NCI-H510A (cell line): ENCODE measurements at places on chromosomes 16 and 17.

DNA sequence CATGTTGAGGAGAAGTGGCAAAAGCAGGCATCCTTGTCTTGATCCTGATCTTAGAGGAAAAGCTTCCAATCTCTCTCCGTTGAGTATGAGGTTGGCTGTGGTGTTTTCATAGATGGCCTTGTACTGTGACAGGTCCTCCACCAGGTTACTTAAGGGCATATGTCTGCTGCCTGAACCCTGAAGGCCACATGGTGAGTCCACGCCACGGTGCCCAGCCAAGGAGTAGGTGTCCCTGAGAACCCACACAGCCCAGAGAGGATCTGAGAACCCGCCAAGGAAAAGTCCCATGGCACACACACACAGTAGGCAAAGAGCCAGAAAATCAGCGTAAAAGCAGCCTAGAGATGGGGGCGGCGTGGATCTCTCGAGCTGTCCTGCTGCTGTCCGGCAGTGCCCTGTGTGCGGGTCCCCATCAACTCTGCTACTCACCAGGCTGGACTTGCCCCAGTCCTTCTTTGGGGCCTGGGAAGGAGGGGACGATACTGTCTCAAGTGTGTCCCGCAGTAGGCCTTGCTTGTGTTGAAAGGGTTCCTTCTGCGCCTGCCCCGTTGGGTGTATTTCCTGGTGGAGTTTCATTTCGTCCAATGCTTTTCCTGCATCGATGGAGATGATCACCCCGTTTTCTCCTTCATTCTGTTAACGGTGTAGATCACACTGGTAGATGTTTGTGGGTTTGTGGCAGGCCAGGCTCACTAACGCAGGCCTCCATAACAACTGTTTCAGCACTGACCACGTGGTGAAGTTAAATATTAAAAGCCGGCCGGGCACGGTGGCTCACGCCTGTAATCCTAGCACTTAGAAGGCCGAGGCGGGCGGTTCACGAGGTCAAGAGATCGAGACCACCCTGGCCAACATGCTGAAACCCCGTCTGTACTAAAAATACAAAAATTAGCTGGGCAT lies 90.8 kb upstream of the DNAH17 start:
- no peak for DNase-seq

GRCh38 chr16:3032624-3033023 lies 4.1 kb downstream of the BICDL2 start:
- DNase-seq: no peak

DNA sequence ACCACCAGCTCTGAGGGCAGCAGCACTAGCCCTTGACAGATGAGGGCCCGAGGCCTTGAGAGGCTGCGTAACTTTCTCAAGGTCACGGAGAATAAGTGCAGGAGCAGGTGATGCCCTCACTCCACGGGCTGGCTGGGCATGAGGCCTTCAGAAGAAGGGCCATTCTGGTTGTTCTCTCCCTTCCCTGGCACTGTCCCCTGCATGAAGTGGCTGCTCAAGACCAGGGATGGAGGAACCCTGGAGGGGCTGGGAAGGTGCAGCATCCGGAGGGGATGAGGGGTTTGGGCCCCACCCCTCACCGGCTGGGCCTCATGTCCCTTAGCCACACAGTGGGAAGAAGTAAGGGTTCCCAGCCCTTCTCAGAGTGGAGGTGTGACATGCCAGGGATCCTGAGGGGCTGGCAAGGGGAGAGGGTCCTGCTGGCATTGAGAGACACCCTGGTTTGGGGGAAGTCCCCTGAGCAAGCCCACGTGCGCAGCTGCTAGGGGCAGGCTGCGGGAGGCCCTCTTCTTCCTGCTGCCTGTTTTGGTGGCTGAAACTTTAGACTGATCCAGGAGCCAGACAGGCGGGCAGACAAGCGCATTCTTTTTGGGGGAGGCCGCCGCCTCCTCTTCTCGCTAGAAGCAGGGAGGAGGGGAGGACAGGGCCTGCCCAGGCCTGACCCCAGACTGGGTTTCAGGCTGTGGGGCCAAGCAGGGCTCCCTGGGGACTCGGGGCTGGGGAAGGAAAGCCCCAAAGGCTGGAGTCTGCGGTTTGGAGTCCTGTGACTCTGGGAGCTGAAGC lies 74.0 kb downstream of the N4BP1 start:
- no peak for DNase-seq

- no peak for DNase-seq
Observed at GRCh38 chr17:68693466-68693865, 92.3 kb upstream of the FAM20A start.

- no peak for DNase-seq
Observed at GRCh38 chr17:18218756-18219415, 6.5 kb upstream of the LLGL1 start.

DNA sequence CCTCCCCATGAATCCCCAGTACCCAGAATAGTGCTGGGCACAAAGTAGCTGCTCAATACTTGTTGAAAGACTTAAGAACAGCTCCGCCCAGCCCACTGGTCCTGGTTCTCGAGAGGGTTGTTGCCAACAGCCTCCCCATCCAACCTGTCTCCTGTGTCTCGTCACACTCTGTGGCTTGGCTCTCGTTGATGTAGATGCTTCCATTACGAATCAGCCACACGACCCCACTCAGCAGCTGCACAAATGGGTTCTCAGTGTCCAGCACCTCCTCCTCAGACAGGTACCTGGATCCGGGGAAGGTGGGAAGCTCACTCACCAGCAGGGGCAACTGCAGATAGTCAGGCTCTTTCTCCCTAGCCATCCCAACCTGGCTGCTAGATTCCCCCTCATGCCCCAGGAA lies 2.1 kb downstream of the NAGPA start:
- no peak for DNase-seq

GRCh38 chr17:12734926-12735325 lies 54.4 kb upstream of the ARHGAP44 start:
- DNase-seq: no peak

DNA sequence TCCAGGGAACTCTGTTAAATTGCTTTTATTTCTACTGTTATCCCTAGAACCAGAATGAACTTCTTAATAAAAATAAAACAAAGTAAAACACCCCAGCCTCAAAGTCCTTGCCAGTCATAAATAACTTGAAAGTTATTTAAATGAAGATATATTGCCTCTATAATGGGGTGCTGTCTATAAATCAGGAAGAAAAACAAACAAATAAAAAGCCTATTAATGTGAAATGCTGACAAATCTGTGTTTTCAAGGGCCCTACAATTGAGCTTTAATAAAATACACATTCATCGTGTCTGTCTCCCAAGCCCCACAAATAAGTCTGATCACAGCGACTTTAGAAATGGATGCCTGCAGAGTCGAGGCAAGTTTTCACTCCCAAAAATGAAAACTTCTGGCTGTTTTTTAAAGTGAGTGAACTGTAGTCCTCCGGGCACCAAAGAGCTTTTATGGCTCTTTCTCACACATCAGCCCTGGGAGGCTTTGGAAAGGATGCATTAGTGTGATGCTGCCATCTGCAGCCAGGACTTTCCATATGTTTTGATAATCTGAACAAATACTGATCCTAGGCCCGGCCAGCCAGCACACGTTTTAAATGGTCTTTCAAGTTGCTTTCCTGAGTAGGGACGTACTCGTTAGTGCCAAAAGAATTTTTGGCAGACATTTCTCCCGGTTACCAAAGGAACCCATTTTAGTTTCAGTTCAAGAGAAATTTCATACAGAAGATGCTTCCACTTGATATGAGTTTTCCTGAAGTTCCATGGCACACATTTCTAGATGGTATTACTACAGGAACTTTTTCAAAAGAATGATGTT lies 16.3 kb downstream of the NACA2 start:
- DNase-seq: no peak

- no peak for DNase-seq
Observed at GRCh38 chr17:83189044-83190003, 109.9 kb downstream of the METRNL start.

DNA sequence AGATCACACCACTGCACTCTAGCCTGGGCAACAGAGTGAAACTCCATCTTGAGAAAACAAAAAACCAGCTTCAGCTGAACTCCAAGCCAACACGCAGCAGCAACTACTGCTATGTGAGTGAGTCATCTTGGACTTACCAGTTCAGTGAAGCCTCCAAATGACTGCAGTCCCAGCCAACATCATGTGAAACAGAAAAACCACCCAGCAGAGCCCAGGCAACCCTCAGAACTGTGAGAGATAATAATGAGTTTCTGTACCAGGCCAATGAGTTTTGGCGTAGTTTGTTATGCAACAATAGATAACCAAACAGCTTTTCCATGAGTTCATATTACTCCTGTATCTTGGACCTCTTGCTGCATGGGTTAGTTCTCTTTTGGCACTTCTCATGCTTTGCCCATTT lies 23.3 kb downstream of the PHF12 start:
- no peak for DNase-seq

DNA sequence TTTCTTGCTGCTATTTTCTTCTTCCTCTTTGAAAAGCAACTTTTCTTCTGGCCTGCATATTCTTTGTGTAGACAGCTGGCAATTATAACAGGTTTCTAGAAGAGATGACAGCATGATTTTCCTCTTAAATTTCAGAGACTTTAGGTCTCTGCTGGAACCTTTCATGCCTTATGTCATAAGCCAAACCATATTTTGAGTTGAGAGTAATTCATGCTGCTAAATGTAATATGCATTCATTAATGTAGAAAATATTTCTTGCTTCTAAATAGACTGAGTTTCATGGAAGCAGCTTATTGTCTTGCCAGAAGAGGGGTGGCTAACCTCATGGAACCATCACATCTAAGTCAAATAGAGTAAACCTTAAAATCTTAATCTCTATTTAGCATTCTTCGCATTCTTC lies 25.9 kb upstream of the ABCA9 start:
- DNase-seq: no peak

- DNase-seq: no peak
Observed at GRCh38 chr16:80619824-80620223, 79.0 kb downstream of the DYNLRB2 start.

- DNase-seq: no peak
Observed at GRCh38 chr17:48441231-48441711, 11.3 kb upstream of the SKAP1 start.

DNA sequence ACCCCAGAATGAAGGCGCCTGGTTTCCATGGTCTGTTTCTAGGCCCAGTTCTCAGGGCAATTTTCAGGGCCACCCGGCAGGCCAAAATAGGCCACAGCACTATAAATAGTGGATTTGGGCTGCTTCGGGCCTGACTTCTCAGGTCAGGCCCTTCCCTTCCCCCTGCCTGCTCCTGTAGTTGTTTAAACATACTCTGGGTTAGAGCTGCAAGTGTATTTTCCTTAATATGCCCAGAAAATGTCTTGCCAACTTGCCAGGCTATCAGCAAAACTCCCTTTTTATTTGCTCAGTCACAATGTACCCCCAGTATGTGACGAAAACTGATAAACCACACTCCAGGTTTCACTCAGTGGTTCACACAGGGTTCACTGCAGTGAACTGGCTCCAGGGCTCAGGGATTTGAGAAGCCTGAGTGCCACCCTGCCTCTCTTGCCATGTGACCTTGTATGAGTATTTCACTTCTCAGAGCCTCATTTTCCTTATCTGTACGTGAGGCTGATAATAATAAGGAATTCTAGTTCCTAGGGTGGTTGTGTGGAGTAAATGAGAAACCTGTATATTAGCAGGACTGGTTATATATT lies 76.5 kb downstream of the GPRC5B start:
- DNase-seq: no peak

DNA sequence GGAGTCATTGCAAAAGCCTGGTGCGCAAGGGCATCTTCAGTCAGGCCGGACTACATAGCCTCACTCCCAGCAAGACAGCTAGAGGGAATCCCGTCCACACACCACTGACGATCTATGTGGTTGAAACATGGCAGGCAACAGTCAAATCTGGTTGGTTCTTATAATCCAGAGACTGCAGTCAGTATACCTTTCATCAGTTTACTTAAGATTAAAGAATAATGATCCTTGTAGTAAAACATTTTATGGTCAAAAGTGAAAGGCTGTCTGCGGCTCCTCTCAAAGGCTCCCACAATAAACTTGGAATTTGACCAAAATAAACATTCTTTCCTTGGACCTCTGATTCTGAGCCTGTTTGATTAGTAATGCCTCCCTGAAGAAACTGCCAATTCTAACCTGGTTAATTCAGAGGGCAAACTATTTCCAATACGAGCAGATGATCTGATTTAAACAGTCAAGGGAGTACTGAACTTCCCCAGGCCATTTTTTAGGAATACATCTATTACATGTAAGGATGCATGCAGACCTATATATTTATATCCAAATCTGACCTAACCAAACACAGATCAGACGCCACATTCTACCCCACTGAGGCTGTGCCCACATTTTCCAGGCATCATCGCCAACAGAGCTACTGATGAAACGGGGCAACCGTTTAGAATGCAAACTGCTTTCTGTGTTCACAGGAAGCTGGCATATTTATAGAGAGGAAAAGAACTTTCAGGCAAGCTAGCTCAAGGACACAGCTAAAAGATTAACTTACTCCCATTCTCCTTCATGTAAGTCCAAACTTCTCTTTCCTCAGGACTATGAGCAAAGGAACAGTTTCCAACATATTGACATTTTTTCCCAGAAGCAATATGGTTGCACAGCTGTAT lies 15.3 kb upstream of the TXNDC11 start:
- DNase-seq: no peak

DNA sequence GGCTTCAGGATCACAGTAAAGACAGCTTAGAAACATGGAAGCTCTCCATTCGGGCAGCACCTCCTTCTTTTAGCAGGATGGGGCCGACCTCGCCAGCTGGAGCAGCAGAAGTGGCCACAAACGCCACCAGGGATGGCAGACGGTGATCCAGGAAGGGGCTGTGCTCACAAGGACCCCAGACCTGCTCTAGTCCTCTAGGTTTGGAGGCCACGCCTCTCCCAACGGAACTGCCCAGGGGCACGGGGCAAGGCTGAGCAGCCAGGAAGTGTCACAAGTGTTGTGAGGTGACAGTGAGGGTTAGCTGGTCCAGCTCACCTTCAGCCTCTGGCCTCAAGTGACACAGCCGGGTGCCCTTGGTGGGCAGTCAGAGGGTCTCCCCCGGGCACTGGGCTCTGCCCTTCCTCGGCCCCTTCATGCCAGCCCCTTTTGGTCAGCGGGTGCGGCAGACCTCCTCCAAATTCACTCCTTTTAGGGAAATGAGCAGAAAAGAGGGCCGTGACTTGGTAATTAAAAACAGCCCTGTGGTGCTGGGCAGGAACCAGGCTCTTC lies 20.4 kb downstream of the CEP295NL start:
- no peak for DNase-seq

DNA sequence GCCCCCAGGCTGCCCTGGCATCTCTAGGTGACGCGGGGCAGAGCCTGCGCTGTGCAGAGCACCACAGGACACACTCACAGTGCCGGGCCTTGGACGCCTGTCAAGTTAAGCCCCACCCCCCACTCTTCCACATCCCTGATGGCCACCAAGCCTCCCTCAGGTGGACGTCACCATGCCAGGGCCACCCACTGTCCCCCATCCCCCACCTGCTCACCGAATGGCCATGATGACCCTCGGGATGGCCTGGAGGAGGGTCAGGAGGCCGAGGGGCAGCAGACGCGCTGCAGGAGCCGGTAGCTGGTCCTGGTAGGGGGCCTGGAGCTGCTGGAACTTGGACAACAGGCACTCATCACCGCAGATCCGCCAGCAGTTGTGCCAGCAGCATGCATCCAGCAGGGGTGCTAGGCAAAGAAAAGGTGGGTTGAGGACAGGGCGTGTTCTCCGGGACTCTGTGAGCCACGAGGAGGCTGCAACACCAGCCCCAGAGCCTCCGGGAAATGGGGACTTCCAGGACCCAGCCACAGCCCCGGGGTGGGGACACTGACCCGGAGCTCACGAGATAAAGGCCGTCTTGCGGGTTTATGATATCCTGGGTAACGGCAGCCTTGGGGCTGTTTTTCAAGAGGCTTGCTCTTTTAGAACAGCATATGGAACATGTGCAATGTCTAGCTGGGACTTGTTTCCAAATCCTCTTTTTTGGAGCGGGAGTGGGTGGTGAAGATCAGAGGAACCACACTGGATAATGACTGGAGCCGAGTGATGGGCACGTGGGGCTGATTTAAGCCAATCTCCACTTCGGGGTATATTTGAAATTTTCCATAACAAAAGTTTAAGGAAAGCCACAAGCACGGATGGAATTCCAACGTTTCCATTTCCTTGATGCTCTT lies 11.4 kb downstream of the C16orf95 start:
- no peak for DNase-seq
